ENCODE measurements at places on chromosomes 13 and 19.
A peak's percentile ranks its signal among the peaks of the same experiment; 100 is the strongest.

DNA sequence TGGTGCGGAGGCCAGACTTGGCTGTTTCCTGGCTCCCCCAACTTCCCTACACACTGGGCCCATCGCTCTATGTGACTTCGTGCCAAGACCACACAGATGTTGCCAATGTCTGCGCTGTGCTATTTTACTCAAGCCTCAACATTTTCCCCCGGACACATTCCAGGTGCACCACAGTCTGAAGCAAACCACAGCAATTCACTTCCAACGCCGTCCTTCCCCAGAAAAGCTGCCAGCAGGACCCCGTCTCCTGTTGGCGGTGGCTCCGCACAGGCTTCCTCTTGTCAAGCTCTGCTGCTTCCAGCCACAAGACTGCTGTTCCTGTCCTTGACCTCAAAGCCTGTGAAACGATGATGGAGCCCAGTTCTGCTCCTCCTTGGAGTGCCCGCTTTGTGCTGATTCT, 100.7 kb downstream of the CRYL1 start:
- DNase-seq, result no peak

- no peak for DNase-seq
Measured at GRCh38 chr13:51978796-51979556, 32.3 kb downstream of the ATP7B start.

DNA sequence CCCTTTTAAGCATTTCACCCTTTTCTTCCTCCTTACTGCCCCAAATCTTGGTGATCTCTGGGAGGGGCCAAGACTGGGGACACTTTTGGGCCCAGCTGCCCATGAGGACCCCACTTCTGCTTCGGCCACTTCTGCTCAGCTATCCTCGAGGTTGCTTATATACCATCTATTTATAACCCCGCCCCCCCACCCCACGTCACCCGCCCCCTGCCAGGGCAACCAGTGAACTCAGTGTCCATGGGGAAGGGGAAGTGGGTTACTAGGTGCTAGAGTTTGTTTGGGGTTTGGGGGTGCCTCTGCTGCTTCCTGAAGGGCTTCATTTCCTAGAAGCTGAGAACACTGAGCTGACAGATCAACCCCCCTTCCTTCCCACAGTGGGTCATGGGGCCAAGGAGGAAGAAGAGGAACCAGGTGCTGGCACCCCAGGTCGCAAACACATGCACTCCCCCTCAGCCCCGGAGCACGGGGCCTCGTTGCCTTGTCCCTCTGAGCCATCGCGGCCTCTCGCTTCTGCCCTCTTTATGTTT, 6.1 kb upstream of the ADGRE5 start:
- DNase-seq, result no peak

- DNase-seq, result no peak
Measured at GRCh38 chr19:38971672-38972071, 3.9 kb downstream of the FBXO17 start.

DNA sequence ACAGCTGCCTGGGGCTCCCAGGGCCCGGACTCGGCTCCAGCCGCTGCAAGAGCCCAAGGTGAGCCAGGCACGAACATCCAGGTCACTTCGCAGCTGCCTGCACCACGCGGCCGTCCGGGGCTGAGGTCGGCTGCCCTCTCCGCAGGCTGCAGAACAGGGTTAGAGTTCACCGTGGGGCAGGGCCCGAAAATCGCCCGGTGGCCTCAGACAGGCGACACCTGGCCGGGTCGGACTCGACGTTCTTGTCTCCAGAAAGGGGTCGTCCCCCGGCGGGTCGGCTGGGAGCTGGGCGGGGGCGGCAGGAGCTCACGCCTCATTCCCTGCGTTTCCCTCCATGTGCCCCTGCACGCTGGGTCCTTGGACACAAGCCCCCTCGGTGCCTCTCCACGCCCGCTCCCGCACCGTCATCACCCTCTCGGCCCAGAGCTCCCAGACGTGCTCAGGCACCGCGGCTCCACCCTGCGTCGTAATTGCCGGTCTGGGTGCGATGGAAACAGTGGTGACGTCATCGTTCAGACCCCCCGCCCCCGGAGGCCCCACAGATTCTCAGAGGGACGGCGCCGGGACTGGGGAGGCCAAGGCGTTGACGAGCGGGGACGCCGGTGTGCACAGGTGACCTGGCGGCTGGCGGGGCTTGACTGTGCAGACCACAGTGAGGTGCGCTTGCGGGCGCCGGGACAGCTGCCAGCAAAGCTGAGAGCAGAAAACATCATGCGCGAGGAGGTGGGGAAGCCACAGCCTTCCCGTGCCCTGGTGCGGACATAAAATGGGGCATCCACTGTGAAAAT, 4.0 kb upstream of the GRIN3B start:
- DNase-seq, result peak; percentile 57

- no peak for DNase-seq
Measured at GRCh38 chr19:34500656-34501120, 19.1 kb downstream of the WTIP start.

- DNase-seq, result no peak
Measured at GRCh38 chr13:20198781-20199180, 6.0 kb upstream of the GJB2 start.

GRCh38 chr13:83716121-83716520, 166.2 kb downstream of the SLITRK1 start:
- DNase-seq, result no peak

GRCh38 chr19:45852145-45852750, 10.7 kb downstream of the SYMPK start:
- DNase-seq, result no peak

GRCh38 chr13:55403887-55404487, 1736.7 kb upstream of the PRR20A start:
- DNase-seq, result no peak

- DNase-seq, result no peak
Measured at GRCh38 chr13:39378306-39378705, 224.7 kb downstream of the LHFPL6 start.

GRCh38 chr13:49424011-49424560, 19.8 kb downstream of the CAB39L start:
- DNase-seq, result no peak

- DNase-seq, result no peak
Measured at GRCh38 chr13:27770809-27771208, 21.5 kb upstream of the GSX1 start.

DNA sequence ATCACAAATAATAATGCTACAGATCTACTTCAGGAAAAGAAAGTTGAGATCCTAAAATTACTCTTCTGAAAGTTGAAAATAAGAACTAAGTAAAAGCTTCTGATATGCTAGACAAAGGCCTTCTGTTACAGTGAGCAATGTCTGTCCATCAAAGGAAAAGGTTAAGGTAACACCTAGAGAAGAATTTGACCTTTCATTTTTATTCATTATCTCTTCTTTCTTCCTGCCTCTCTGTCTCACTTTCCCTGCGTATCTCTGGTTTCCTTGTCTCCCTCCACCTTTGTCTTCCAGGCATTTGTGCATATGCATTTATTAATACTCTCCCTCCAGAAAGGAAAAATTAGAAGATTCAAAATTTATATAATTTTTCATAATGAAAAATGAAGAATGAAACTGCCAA, 49.0 kb downstream of the ZAR1L start:
- DNase-seq, result no peak

- DNase-seq, result no peak
Measured at GRCh38 chr19:30873003-30873402, 476.2 kb downstream of the TSHZ3 start.

GRCh38 chr19:51712461-51713081, 11.2 kb downstream of the HAS1 start:
- no peak for DNase-seq

GRCh38 chr19:6150289-6150688, 14.8 kb downstream of the ACSBG2 start:
- DNase-seq, result no peak

GRCh38 chr19:55067869-55068268, 4.9 kb upstream of the RDH13 start:
- DNase-seq, result no peak

- peak; percentile 8 for DNase-seq
Measured at GRCh38 chr13:21365574-21365973, 93.5 kb downstream of the ZDHHC20 start.

GRCh38 chr13:51773515-51773914, 30.4 kb downstream of the DHRS12 start:
- DNase-seq, result no peak

DNA sequence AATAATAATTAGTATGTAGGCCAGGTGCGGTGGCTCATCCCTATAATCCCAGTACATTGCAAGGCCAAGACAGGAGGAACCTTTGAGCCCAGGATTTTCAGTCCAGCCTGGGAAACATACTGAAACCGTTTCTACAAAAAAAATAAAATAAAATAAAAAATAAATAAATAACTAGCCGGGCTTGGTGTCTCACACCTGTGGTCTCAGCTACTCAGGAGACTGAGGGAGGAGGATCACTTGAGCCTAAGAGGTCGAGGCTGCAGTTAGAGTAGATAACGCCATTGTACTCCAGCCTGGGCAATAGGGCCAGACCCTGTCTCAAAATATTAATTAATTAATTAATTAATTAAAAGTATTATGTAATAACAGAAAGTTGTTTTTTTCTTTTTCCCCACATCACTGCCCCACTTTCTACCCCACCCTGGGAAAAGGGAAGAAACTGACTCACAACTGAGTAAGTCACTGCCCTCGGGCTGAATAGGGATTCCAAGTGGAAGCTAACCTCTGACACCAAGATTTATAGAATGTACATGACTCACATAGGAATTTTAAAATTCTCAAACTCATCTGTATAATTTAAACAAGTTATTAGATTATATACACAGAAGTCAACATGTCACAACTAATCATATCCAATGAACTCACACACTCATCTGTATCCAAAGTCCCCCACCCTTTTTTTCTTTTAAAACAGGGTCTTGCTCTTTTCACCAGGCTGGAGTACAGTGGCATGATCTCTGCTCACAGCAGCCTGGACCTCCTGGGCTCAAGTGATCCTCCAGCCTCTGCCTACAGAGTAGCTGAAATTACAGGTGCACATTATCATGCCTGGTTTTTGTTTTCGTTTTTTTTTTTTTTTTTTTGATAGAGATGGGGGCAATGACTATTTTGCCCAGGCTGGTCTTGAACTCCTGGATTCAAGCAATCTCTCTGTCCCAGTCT, 12.5 kb downstream of the ZNF611 start:
- DNase-seq, result no peak

DNA sequence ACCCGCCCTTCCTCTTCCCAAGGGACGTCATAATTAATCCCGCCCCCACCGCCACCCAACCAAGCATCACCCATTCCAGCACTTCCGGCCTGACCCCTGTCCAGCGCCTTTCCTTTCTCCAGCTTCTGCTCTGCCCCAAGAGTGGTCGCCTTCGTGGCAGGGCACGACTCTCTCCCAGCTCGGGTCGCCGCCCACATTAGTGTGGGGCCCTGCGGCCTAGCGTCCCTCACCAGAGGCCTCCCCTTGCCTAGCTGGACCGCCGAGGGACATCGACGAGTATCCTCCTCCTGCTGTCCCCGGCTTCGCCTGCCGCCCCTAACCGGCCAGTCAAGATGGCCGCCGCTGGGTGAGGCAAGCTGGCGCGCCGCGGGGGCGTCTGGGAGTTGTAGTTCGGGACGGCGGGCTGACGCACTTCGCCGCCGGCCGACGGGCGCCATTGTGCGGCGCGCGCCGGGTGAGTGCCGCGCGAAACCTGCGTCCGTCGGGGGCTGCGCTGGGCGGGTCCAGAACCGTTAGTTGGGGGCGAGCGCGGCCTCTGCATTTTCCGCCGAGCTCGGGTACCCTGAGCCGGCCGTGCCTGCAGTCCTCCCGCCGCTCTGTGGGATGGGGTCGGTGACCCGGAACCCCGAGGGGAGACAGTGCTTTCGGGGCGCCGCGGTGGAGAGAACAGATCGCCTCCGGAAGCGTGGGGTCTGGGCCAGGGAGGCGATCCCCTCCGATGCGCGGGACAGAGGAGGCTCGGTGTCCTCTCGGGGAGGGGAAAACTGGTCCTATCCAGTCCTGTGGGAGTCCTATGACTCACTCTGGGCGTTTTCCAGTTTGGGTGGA, at the start of gene ZNF274:
TSS of gene ZNF274 (plus strand) at position 73 of the 828 bp plus-strand sequence. CDS start 905 bp downstream, outside the sequence.
- DNase-seq, result peak; percentile 80

GRCh38 chr13:87677043-87677495, 5.9 kb downstream of the SLITRK5 start:
- DNase-seq, result no peak

GRCh38 chr13:21106089-21106488, 44.7 kb upstream of the LATS2 start:
- DNase-seq, result no peak

DNA sequence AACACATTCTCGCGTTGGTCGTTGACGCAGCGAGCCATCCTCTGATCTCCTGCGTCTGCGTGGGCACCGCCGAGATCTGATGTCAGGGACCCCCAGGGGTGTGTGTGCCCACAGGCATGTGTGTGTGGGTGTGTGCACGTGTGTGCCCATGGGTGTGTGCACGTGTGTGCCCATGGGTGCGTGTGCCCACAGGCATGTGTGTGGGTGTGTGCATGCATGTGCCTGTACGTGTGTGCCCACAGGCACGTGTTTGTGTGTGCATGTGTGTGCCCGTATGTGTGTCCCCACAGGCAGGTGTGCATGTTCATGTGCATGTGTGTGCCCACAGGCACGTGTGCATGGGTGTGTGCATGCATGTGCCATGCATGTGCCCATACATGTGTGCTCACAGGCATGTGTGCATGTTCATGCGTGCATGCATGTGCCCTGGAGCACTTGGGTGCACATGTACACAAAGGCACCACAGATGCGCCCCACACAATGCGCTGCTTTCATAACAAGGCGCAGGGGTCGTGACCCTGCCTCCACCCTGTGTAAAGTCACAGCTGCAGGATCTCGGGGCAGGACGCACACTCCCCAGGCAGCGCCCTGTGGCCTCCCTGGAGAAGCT, 77.5 kb downstream of the RASA3 start:
- DNase-seq, result no peak

DNA sequence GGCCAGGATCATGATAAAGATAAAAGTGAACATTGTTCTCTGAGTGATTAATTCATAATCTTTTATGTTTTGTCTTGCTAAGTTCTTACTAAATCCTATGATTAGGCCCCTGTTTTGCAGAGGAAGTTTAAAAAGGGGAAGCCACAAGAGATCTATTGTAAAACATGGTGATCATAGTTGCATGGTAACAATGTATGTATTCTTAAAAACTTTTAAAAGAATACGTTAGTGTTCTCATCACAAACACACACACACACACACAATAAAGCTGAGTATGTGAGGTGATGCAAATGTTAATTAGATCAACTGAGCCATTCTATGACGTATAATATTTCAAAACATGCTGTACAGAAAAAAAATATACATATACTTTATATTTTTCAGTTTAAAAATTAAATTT, 51.2 kb downstream of the MBD3L2B start:
- DNase-seq, result no peak

GRCh38 chr13:112638919-112639318, 50.9 kb upstream of the ATP11A start:
- no peak for DNase-seq

GRCh38 chr19:2500841-2501261, 24.9 kb downstream of the GADD45B start:
- DNase-seq, result no peak

DNA sequence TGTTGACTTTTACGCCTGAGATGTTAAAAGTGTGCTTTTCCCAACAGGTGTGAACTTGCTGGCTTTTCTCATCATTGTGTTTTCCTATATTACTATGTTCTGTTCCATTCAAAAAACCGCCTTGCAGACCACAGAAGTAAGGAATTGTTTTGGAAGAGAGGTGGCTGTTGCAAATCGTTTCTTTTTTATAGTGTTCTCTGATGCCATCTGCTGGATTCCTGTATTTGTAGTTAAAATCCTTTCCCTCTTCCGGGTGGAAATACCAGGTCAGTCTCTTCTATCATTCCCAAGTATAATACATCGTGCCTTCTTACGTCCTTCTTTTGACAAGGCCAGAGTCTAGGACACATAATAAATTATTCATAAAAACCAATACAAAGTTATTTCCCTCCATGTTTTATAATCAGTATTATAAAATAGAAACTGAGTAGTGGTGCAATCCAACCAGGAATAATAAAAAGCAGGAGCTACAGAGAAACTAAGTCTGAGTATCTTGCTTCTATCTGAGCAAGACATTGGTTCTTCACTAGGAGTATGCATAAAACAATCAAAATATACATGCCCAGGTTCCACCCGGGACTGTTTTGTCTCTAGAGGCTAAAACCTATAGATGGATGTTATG, 57.9 kb downstream of the RXFP2 start:
- no peak for DNase-seq

Data from stimulated activated CD8-positive, alpha-beta memory T cell treated with anti-CD3 and anti-CD28 coated beads, Interleukin-7, amount 100 ng/mL, for 1 hour (primary cell).